HepG2 (cell line): ENCODE measurements at places on chromosomes 4 and X. TPM values are rescaled to one million over a fixed set of nuclear protein-coding genes. Genes with fewer than 3 reads are reported as not detected.

DNA sequence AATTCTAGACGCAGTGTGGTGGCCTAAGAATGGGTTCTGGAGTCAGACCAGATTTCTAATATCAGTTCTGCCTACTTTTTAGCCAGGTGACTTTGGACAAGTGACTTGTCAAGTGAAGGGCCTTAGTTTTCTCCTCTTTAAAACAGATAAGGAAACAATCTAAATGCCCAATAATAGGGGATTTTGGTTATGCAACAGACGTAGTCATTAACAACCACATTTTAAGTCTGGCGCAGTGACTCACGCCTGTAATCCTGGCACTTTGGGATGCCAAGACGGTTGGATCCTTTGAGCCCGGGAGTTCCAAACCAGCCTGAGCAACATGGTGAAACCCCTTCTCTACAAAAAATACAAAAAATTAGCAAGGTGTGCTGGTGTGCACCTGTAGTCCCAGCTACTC lies 2.1 kb upstream of the ZMYM3 start:
- DNase-seq: no peak

DNA sequence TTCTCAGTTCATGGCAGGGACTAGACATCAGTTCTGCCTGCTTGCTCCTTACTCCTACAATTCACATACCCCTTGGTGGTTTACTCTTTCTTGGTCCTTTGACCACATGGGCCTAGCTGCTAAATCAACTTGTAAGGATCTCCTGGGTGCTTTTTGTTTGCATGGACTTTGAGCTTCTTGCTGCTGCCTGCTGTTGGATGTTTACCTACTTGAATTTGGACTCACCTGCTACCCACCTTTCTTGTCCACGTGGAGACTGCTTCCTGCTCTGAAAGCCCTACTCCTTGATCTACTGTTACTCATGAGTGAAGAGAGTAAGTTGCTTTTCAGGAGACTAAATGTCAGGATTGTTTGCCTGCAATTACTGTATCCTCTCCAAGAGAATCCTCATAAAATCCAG lies 15.2 kb upstream of the ARHGAP24 start:
- DNase-seq: no peak

GRCh38 chr4:115272594-115272993 lies 159.2 kb upstream of the NDST4 start:
- no peak for DNase-seq

DNA sequence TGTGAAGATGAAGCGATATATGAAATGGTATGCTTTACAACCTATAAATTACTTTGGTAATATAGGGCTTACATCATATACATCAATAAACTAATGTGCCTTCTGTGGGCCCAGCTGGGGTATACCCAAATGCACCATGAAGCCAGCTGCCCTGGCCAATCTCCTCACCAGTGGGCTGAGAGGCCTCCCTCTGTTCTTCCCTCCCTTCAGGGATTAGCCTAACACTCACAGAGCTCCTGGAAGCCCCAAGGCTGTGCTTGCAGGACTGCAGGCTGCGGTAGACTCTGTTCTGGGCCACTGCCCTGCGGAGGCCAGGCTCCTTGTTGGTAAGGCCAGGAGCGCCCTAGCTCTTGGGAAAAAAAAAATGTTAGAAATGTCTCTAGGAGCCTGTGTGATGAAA lies 33.9 kb downstream of the PAGE1 start:
- no peak for DNase-seq

H2BW2 gene
- not detected in 2 replicates for total RNA-seq
